ENCODE measurements at places on chromosomes 16 and 17. TPM values are rescaled to one million over a fixed set of nuclear protein-coding genes. Genes with fewer than 3 reads are reported as not detected.

IRX6 gene
- total RNA-seq, result not detected

MSLN gene
- total RNA-seq, result 3.4 TPM

EVI2A gene
- total RNA-seq, result not detected

IL17C gene
- not detected for total RNA-seq

PTX4 gene
- total RNA-seq, result not detected

IKZF3 gene
- total RNA-seq, result 41.0 TPM

CRHR1 gene
- not detected for total RNA-seq

SDR42E2 gene
- total RNA-seq, result not detected

TSPAN10 gene
- total RNA-seq, result 4.2 TPM

CAPNS2 gene
- not detected for total RNA-seq

KRT39 gene
- total RNA-seq, result 0.44 TPM

E4F1 gene
- 35.4 TPM for total RNA-seq

RTN4RL1 gene
- total RNA-seq, result not detected

CCDC200 gene
- total RNA-seq, result not detected

TMC7 gene
- total RNA-seq, result 10.1 TPM

TERB1 gene
- 0.59 TPM for total RNA-seq

CTRB1 gene
- not detected for total RNA-seq

TBC1D3 gene
- total RNA-seq, result not detected

GPR139 gene
- not detected for total RNA-seq
